ENCODE measurements at places on chromosomes 13 and 19.

DNA sequence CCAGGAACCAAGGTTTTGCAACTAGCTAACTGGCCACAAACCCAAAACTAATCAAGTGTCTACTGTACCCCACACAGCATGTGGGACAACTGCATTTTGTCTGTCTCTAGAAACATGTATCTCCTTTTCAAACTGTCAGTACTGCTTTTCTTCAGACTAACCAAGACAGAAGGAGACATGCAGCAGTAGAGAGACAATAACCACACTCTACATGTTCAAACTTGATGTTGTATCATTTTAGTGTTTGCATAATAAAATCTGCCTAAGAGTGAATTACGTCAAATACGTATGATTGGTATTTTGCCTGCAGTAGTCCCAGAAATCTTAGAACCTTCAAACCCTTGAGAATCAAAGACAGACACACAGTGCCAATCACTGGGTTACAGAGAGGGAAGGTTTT is 22.0 kb upstream of the FREM2 start:
- no peak for DNase-seq

GRCh38 chr19:7641290-7642276 is 4.7 kb downstream of the STXBP2 start:
- no peak for DNase-seq

DNA sequence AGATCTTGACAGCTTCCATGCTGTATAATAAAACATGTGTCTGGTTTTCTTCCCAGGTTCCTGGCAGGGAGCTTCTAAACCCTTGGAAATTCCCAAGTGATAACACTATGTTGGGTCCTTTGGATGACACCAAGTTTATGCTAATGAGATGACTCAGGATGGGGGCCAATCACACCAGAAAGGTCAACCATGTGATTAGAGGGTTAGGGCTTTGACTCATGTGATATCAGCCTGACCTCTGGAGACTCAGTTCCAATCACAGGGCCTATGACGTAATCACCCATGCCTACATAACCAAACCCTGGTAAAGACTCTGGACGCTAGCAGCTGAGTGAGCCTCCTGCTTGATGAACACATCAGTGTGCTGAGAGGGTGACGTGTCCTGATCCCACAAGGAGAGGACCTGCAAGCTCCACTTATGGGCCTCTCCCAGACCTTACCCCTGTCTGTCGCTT is 203.6 kb downstream of the DCLK1 start:
- no peak for DNase-seq

DNA sequence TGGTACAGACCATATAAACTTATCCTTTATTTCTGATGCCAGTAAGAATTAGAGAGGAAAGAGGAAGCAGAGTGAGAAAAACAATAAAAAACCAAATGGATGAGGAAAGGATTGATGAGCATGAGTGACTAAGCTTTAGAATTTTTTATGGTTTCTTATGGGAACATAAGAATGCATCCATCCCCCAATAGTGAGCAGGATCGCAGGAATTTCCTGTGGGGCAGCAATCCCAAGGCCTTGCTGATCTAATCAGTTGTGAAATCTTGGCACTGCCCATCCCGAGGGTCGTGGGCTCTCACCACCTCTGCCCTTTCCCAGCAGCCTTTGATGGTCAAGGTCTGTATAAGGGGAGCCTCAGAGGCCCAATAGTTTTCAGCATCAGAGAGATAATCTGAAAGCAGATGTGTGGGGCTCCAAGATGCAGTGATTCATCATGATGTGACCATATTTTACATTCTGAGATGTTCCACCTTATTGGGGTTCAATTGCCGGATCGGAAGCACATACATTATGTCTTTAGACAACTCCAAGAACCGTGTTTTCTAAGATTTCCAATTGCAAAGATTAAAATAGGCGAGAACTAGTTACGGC is 222.1 kb downstream of the DNAJC15 start:
- DNase-seq, result no peak

- DNase-seq, result no peak
Observed at GRCh38 chr19:16070366-16070990, 5.8 kb upstream of the TPM4 start.

- no peak for DNase-seq
Observed at GRCh38 chr19:41877916-41878905, 1.1 kb downstream of the CD79A start.

GRCh38 chr13:73698859-73699258 is 435.3 kb downstream of the KLF12 start:
- DNase-seq, result no peak
